ENCODE measurements at places on chromosomes 2 and 18. TPM values are rescaled to one million over a fixed set of nuclear protein-coding genes. Genes with fewer than 3 reads are reported as not detected.

The SALL3 gene
- not detected for total RNA-seq

The TPO gene
- not detected for total RNA-seq

The CAPN14 gene
- total RNA-seq, result 0.12 TPM

The CCDC74A gene
- total RNA-seq, result 11.9 TPM

All from uterine smooth muscle cell (primary cell).